ENCODE measurements at places on chromosomes 1 and 21.
A peak's percentile ranks its signal among the peaks of the same experiment; 100 is the strongest.

- no peak for DNase-seq
Measured at GRCh38 chr21:44998086-44998620, 58.3 kb downstream of the SLX9 start.

- DNase-seq: peak; percentile 14
Measured at GRCh38 chr1:84892705-84893618, at the start of gene LPAR3. LPAR3 (minus strand) TSS chr1:84893206; CDS start chr1:84866120, 27,086 bp downstream.

GRCh38 chr1:9281908-9282695 lies 10.6 kb upstream of the SPSB1 start:
- no peak for DNase-seq

- DNase-seq: no peak
Measured at GRCh38 chr1:37723390-37724078, 31.2 kb downstream of the CDCA8 start.

- no peak for DNase-seq
Measured at GRCh38 chr1:179311149-179311700, 17.6 kb downstream of the SOAT1 start.

DNA sequence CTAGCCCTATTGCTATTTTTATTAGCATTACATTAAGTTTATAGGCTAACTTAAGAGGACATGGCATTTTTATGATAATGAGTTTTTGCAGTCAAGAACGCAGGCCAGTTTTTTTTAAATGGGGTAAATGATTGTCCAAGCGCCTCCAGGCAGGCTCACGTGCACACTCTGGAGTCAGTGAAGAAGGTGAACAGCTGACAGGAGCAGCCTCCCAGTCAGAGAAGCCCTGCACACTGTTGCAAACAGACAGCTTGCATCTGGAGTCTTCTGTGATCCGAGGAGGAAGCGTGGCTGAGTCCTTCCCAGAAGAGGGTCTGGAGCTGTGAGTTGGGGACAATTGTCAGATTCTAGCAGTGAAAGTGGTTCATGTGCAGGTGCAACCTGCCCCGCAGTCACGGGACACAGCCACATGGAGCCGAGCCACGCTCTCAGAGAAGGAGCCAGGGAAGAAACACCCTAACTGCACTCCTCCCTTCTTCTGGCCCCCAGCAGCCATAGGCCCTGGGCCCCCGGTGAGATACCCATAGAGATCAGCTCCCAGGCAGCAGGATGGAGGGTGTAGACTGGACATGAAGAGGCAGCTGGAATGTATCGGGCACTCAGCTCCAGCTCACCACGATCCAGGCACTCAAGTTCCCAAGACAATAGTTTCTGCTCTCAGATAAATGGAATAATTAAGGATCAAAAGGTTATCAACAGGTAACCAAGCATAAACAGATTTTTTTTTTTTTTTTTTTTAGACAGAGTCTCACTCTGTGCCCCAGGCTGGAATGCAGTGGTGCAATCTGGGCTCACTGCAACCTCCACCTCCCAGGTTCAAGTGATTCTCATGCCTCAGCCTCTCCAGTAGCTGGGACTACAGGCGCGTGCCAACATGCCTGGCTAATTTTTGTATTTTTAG lies 26.4 kb downstream of the CAPN2 start:
- DNase-seq: no peak

- no peak for DNase-seq
Measured at GRCh38 chr1:169060043-169060722, 46.3 kb upstream of the ATP1B1 start.

DNA sequence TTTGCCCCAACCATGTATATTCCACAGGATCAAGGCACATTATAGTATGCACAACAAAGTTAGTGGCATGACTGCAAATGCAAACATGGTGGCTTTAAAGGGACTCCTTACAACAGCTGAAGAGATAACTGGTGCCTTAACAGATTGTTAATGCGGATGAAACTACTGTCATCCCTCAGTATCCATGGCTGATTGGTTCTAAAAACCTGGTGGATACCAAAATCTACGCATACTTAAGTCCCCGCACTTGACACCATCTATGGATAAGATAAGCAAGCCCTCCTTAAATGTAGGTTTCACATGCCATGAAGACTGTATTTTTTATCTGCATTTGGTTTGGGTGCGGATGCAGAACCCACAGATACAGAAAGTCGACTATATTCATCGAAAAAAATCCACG lies 73.5 kb downstream of the ZNF644 start:
- no peak for DNase-seq

- DNase-seq: no peak
Measured at GRCh38 chr1:151514366-151514765, 3.2 kb downstream of the CGN start.

- DNase-seq: no peak
Measured at GRCh38 chr1:35591211-35591610, 18.1 kb downstream of the TFAP2E start.

DNA sequence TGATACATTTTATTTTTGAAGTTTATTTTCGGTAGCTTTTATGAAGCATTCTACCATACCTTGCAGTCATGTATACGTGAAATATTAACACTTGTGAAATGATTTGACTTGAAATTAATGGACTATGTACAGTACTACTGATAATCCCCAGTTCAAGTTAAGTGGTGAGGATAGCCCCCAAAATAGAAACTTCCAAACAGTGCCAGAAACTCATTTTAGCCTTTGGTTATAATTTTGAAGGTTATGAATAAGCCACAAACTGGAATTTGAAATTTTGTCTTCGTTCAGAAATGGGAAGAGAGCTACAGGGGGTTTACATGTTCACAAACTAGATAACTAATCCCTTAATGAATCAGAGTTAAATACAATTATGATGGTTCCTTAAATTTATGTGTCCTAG lies 1.5 kb upstream of the HNRNPU start:
- DNase-seq: no peak

- no peak for DNase-seq
Measured at GRCh38 chr1:205301842-205302588, 19.5 kb downstream of the NUAK2 start.

DNA sequence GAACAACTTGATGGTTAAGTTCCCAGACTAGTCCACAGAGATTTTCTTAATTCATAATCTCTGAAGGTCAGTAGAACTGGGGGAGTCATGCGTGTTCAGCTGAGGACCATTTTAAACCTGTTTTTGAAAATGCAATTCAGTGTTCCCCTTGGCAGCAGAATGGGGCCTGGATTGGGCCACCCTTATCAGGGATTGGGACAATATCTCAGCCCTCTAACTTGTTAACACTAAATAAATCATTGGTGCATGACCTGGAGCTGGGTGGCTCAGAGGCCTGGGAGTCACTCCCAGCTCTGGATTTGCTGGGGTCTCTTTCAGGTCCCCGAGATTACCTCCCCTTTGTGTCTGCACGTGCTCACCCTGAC lies 55.3 kb downstream of the MRPS6 start:
- no peak for DNase-seq

DNA sequence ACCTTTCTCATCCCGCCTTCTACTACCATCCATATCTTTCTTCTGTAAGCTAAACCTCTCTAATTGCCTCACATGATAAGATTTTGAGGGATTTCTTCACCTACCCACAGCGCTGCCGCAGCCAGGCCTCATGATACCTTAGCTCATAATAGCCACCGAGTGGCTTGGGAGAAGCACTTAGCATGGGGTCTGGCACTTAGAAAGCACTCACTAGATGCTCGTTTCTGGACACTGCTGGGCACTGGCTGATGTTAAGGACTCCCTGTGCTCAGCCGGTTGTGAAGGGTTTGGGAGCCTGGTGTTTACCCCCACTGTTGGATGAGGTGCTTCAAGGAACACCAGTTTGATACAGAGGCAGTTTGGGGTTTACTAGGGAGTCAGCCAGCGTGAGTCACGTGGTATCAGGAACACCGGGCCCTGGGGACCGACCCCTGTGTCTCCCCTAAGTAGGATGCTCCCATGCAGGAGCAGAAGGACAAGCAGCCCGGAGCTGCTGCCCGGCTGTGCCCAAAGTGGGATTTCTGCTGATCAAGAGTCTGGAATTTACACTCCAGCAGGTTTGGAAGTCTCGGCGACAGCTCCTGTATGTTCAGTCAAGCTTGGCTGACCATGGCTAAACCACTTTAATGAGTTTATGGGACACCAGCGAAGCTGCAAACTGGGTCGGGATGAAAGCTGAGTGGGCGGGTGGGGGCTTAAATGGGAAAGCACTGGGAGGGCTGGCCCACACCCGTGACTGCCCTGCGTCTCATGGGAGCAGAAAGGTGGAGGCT lies 63.3 kb downstream of the GALNT2 start:
- no peak for DNase-seq

DNA sequence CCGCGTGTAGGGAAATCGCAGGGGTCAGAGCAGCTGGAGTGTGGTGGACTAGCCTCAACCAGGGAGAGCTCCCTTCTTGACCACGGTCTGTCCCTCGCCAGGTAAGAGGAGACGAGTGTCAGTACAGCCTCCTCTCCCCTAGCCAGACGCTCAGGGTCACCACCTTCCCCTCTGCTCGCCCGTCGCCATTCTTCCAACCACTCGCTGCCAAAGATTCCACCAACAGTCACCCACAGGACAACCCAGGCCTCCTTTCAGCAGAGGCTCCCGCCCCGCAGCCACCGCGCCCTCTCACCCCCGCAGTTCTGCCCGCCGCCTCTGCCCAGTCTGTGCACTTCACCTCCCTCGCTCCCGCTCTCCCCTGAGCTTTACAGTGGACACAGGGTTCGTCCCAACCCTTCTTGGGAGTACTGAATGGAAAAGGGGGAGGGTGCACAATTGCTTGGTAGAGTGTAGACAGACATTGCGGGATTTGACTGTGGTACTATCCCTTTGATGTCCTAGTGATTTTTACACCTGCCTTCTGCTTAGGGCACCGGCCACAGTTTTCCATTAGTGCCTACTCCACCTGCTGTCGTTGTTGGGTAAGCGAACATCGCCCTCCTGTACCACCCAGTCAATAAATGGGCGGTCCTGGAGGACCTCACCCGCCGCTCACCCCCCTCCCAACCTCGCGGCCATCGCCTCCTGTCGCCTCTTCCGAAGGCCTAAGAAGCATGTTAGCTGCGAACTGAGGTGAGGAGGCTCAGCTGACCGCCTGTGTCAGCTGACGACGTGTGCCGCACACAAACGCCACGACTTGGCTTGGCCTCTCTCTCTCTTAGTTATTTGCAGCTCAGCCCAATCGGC lies 9.2 kb upstream of the NBPF11 start:
- no peak for DNase-seq

GRCh38 chr1:47898133-47898845 lies 98.9 kb downstream of the TRABD2B start:
- no peak for DNase-seq

DNA sequence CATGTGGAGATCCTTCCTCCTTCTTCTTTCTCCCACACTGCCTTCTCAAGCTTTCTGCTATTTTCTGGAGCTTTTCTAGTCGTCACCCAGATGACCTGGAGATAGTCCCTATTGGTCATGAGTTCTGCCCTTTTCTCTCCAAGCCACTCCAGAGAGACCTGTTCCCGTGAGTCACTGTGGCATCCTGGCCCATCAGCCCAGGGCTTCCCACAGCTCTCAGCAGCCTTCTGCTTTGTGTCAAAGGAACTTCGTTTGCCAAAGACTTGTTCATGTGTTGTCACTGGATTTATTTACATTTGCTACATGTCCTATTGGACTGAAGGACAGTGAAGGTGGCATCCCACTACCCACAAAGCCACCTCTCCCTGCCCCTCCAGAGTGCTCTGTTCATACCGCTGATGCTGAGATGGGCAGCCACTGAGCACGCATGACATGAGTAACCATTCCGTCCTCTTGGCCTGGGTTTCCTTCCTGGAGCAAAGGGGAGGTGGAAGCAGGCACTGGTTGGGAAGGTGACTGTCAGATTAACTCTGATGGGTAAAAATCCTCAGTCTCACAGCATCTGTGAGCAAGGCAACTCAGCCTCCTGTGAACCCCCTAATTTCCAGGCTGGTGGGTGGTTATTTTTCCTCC lies 119.2 kb downstream of the EDEM3 start:
- no peak for DNase-seq

DNA sequence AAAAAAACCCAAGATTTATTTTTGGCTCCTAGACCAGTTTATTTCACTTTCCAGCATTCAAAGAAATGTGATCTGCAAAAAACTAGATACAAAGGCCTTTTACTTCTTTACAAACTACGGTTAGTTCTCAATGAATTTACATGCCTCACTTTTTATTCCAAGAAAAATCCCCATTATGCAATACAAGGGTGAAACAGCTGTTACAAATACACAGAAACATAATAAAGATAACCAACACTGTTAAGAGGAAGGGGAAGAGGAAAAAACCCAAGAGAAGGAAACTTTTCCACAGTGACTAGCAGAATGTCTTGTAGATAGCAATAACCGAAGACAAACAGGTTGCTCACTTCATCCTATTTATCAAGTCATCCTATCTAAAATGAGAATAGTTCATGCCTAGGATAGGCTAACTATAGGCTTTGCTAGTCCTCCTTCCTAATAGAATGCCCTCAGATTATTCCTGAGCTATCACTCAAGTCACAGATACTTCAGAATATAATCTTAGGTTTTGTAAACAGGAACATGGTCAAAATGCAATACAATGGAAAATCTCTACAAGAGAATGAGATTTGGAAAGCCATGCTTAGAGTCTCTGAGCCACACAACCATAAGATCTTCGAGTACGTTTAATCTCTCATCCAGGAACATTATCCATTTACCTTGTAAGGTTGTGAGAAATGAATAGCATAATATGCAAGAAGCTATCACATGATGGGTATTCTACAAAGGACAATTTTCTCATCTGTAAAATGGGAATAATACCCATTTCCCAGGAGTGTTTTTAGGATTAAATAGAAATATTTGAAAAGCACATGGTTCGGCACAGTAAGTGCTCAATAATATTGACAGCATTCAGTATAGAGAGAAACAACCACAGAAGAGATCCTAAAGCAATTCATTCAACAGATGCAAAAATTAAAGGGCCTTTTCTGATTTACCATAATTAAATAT lies 5.4 kb downstream of the PNRC2 start:
- DNase-seq: no peak

- DNase-seq: no peak
Measured at GRCh38 chr1:173297798-173298391, 90.8 kb upstream of the TNFSF4 start.

DNA sequence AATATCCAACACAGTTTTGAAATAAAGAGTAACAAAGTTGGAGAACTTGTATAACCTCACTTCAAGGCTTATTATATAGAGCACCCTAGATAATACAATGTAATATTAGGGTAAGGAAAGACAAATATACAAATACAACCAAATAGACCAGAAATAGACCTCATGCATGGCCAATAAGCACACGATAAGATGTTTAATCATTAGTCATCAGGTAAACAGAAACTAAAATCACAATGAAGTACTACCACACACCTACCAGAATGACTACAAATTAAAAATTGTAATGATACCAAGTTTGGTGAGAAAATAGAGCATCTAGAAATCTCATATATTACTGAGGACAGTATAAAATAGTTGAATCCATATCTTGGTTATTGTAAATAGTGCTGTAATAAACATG lies 20.3 kb upstream of the CTTNBP2NL start:
- no peak for DNase-seq

- no peak for DNase-seq
Measured at GRCh38 chr1:91937613-91938012, 11.6 kb upstream of the BRDT start.

- DNase-seq: no peak
Measured at GRCh38 chr1:208207388-208208131, 36.6 kb downstream of the PLXNA2 start.

DNA sequence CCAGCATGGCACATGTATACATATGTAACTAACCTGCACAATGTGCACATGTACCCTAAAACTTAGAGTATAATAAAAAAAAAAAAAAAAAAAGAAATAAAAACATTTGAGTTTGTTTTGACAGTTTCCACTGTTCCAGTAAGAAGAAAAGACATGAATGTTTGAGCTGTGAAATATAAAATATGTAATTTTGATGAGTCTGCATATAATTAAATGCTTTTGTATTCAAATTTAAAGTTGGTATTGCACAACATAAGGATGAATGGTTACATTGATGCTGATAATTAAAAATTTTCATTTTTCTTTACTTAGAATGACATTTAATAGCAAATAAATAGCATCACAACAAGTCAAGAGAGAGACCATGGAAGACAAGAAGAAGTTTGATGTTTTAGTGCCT lies 212.0 kb upstream of the RRP15 start:
- no peak for DNase-seq
